ENCODE measurements at places on chromosomes 12 and 14.

GRCh38 chr14:21039585-21040369 is 2.4 kb upstream of the RNASE7 start:
- no peak for DNase-seq

DNA sequence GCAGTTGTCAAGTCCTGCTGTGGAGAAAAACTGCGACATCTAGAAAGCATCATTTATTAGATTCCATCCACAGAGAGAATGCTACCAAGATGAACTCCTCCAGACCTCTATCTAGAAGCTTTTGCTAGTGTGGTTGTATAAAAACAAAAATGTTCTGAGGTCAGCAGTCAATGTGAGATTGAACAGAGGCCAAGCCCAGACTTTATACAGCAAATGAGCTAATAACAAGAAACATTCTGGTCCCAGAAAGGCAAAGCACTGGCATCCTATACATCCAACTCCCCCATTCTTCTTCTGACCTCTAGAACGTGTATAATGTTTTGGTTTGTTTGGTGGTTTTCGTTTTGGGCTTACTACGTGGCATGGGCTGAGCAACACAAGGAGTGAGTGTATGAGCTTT is 26.7 kb upstream of the RIN3 start:
- no peak for DNase-seq

DNA sequence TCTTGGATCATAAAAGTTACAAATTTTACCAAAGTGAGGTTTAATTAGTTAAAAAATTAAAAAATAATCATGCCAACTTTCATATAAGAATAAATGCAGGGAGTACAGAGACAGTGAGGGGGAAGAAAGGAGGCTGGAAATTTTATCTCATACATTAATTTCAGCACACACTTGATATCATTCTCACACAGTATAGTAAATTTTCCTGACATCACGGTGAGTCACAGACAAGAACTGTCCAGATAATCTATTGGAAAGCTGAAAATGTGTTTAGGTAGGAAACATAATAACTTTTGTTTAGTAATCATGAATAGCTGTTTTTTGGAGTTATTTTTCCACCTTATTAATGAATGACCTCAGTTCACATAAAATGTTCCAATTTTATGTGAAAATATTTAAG is 1204.8 kb downstream of the GALC start:
- DNase-seq = no peak

- no peak for DNase-seq
These were observed 36.1 kb upstream of the KRAS start for GRCh38 chr12:25286837-25287236.

DNA sequence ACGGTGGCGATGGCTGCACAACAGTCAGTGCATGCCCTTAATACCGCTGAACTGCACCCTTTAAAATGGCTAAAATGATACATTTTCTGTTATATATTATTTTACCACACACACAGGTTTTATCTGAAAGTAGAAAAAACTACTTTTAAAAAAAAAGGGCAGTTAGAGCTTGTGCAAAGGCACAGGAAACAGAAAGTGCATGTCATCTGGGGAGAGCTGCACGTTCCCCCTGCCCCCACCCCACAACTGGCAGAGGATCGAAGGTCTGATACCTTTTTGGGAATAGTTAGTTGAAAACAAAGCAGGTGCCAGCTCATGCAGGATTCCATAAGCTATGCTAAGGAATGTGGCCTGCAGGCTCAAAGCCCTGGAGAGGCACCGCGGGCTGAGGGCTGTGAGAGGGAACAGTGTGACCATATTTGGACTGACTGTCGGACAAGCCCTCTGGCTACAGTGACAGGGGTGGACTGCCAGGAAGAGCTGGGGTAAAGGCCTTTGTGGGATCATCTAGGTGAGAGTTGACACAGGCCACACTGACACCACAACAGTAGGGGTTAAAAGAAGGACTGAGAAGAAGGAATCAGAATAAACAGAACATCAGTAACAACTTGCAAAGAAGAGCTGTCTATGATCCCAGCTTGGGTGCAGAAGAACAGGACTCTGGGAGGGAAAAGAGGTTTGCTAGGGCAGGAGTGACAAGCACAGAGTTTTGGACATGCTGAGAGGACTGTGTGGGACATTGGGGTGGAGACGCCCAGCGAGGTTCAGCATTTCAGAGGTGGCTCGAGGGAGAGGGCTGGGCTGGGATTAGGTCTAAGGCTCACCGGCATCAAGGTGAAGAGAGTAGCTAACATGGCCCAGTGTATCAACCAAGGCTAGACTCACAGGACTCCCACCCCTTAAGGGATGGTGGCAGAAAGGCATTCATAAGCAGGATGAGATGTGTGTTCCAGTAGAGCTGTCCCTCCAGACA is 54.6 kb downstream of the ACTN1 start:
- DNase-seq = no peak

DNA sequence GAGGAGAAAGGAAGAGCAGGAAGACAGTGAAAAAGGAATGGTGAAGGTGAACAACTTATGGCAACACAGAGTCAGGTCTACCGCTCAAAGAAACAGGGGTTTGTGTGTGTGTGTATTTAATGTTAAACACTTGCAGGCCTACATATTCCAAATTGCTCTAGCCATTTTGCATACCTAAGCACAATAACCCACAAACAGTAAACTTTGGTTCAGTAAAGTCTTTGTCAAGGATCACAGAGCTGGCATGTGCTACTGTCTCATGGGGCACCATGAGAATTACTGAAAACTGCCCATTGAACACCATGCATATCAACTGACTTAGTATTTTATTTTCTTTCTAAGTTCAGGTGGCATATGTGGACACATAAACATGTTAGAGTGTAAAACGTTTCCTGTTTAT is 163.6 kb downstream of the MDGA2 start:
- no peak for DNase-seq

DNA sequence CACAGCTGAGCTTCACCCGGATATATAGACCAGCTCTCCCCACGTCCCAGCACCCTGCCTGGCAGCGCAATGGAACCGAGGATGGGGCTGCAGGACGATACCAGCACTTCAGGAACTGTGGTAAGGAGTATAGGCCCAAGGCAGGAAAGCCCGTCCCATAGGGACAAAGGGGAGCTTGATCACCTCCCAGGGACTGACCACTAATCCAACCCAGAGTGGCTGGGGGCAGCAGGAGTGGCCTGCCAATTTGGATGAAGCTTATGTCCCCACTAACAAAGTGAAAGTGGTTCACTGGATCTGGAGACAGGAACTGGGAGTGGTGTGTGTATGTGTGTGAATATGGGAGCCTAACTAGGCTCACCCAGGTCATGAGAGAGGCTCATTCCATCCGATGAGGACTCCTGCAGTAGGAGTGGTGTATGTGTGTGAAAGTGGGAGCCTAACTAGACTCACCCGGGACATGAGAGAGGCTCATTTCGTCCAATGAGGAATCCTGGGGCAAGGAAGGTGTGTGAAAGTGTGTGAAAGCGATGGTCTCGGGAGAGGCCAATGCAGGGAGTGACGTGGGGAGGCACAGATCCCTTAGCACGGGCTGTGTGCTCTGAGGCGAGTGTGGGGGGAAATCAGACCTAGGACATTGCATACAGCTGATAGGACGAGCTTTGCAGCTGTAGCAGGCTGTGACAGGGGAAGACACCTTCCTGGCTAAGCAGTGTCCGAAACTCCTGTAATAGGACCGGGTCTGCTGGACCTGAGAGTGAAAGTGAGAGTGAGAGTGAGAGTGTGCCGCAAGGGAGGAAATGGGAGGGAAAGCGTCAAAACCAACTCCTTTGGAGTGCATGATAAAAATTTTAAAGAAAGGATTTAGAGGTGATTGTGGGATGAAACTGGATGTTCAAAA is 25.7 kb downstream of the KLRK1 start:
- DNase-seq = no peak

- DNase-seq = no peak
These were observed 90.8 kb downstream of the EML1 start for GRCh38 chr14:99883866-99884650.

GRCh38 chr12:89238593-89238992 is 113.7 kb downstream of the DUSP6 start:
- DNase-seq = no peak

Measured in stimulated activated CD8-positive, alpha-beta memory T cell treated with anti-CD3 and anti-CD28 coated beads, Interleukin-4, amount 100 ng/mL, for 4 hours (primary cell).